ENCODE measurements at places on chromosomes 12 and 14.

- no peak for DNase-seq
Observed at GRCh38 chr14:85523624-85524023, 6.3 kb upstream of the FLRT2 start.

GRCh38 chr14:34059037-34059924, 108.4 kb upstream of the EGLN3 start:
- DNase-seq, result no peak

DNA sequence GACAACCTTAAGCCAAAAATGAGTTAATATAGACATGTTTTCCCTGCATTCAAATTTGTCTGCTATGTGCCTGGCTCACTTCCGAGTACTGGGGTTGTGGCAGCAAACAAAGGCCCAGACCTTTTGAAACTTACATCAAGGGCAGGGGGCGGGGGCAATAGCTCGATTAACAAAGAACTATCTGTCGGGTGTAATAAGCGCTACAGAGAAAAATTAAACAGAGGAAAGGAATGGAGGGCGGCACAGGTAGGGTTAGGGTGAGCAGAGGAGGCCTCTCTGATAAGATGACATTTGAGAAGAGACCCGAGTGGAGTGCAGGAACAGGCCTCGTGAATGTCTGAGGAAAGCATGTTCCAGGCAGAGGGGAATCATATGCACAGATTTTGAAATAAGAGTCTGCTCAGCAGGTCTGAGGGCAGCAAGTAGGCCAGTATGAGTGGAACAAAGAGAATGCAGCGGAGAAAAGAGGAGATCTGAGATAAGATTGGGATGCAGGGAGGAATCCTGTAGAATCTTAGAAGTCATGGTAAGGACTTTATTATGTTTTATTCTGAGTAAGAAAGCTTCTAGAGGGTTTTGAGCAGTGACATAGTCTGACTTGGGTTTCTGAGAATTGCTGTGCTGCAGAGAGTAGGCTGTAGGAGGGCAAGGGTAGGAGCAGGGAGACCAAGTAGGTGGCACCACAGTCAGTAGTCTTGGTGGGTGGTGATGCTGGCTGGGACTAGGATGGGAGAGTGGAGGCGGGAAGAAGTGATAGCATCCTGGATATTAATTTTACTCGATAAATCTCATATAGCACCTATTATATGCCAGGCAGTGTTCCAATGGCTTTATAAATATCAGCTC, 52.6 kb downstream of the BICDL1 start:
- DNase-seq, result no peak

GRCh38 chr12:99153293-99153692, 494.3 kb upstream of the GARIN6 start:
- no peak for DNase-seq

GRCh38 chr12:106586278-106586802, 3.5 kb downstream of the RFX4 start:
- DNase-seq, result no peak

DNA sequence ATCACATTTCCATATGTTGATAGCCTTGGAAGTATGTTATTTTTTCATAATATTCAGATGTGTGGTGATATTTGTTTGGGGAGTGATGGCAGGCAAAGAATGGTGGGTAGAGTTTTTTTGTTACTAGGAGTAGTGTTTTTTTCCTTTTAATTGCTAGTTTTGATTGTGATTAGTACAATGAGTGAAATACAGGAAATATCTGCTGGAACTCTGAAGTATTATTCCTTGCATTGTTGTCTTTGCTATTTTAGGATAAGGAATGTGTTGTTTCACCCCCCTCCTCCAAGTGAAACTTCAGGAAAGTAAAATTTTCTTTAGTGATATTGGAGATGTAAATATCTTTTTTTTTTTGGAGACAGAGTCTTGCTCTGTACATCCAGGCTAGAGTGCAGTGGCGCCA, 105.4 kb downstream of the DIP2B start:
- DNase-seq, result no peak

GRCh38 chr14:78790271-78790670, 620.1 kb downstream of the NRXN3 start:
- no peak for DNase-seq

DNA sequence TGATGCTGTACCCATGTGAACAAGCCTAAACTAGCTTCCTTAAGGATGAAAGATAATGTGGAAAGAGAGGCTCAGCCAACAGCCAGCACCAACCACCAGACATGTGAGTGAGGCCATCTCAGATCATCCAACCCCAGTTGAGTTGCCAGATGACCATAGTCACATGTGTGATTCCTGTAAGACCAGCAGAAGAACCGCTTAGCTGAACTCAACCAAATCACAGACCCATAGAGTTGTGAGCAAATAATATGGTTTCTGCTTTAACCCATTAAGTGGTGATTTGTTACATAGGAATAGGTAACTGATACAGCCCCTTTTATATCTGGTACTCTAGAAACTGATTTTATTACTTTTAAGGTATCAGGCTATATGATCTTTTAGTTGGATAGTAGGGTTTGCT, 17.6 kb upstream of the ELK3 start:
- no peak for DNase-seq

GRCh38 chr14:69183735-69184134, 7.6 kb upstream of the EXD2 start:
- no peak for DNase-seq

- no peak for DNase-seq
Observed at GRCh38 chr14:105908481-105908911, 382.1 kb downstream of the TMEM121 start.

GRCh38 chr12:47714826-47715386, 9.1 kb upstream of the RPAP3 start:
- DNase-seq, result no peak

DNA sequence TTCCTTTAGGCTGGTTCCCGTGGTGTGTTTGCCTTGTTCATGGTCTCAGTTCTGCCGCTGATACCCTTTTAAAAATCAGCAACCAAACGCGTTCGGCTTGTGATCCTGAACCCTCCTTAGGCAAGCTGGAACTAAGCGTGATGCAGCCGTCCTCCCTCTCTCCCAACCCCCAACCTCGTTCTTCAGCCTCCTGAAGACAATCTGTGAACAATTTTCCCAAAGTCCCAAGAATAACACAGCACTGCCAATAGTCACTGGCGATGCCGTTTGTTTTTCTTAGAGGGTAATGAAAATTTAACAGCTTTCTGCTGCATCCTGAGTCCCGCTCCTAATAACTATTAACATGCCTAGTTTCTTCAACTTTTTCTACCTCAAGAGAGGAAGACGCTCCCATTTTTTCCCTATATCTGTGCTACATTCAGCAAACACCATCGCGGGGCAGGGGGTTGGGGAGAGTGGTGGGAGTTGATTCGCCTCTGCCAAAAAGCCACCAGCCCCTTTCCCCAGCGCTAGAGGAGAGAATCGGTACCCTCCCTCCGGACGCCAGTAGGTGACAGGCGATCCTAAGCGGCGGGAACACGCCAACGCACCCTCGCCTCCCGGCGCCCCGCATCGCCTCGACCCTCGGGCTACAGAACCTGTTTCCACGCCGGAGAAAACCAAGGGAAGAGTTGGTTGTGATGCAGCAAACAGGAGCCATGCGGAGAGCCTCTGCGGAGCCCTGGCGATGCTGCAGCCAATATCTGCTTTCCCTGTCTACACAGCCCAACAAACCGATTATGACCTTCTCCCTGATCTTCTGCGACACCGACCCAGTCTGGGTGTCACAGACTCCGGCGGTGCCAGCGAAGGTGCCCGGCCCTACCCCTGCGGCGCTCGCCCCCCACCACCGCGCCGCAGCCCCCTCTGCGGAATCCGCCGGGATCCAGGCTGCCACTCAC, 752 bp downstream of the PRICKLE1 start:
- DNase-seq, result peak; percentile 71

DNA sequence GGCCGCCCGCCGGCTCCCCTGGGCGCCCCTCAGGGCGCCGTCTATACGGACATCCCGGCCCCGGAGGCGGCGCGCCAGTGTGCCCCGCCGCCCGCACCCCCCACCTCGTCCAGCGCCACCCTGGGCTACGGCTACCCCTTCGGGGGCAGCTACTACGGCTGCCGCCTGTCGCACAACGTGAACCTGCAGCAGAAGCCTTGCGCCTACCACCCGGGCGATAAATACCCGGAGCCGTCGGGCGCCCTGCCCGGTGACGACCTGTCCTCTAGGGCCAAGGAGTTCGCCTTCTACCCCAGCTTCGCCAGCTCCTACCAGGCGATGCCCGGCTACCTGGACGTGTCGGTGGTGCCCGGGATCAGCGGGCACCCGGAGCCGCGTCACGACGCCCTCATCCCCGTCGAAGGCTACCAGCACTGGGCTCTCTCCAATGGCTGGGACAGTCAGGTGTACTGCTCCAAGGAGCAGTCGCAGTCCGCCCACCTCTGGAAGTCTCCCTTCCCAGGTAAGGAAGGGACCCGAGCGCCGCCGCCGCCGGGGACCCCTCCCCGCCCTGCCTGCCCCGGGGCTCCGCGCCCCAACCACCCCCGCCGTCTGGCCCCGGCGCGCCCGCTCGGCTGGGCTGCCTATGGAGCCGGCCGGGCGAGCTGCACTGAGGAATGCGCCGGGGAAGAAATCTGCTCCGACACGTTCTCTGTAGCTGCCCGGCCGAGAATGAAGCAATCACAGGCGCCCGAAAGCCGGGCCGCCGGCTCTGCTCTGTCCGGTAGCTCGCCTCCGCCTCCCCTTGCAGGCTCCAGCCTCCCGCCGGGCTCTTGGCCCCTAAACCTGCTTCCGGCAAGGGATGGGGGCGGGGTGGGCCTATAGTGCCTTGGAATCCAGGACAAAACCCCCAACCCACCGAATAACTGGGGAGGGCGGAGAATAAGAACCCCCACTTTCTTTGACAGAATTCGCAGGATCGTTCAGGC, 794 bp downstream of the HOXC13 start:
- no peak for DNase-seq

Measured in NCI-H1930 (cell line).